Progenitor cell of endocrine pancreas (in vitro differentiated cells): ENCODE measurements at places on chromosomes 13 and 19. TPM values are rescaled to one million over a fixed set of nuclear protein-coding genes. Genes with fewer than 3 reads are reported as not detected.

- DNase-seq = no peak
These were observed 101.3 kb downstream of the KCNRG start for GRCh38 chr13:50116430-50116973.

DNA sequence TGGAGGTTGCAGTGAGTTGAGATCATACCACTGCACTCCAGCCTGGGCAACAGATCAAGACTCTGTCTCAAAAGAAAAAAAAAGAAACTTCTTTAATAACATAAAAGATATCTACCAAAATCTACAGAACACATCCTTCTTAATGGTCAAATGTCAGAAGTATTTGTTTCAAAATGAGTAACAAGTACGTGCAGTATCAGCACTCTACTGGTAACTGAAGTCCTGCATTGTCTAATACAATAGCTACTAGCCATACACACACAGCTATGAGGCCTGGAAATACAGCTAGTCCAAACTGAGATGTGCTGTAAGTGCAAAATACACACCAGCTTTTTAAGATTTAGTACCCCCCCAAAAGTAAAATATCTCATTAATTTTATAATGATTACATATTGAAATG, 88.1 kb downstream of the TSC22D1 start:
- no peak for DNase-seq

PSG7 gene
- total RNA-seq = not detected in 2 replicates

KASH5 gene
- total RNA-seq = not detected in 2 replicates

- DNase-seq = no peak
These were observed 213.1 kb upstream of the TMTC4 start for GRCh38 chr13:100887729-100888151.
